Foreskin fibroblast (primary cell): ENCODE measurements at places on chromosomes 16 and 17.

DNA sequence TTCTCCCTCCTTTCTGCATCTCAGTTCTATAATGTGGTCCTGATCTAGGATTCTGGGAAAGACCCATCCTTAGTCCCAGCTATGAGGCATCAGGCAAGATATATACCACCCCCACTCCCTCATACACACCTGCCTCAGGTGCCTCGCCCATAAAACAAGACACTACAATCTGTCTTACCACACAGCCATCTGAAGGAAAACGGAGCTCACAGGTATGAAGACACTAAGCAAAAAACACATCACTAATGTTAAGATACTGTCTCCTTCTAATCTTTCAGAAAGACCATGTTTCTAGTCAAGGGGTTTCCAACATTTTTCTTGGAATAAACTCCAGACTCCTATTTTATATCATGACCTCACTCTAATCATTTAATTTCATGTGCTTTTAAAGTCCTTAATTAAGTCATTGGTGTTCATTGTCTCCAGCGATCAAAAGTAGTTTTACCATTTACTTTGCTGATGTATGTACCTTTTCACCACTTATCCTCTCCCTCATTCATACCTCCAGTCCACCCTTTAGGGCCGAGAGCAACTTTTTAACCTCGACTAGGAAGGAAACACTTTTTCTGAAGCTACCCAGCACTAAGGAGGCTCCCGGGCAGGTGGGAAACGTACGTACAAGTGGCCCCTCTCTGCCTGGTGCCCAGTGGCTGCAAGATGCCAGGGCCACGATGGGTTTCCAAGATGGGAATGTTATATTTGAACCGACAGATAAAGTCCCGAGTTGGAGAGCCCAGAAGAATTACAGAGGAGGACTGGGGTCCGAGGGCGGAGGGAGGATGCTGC, 979 bp downstream of the MAP3K14 start:
- no peak for DNase-seq

GRCh38 chr17:15346066-15346595, 4.7 kb upstream of the TEKT3 start:
- DNase-seq = no peak

DNA sequence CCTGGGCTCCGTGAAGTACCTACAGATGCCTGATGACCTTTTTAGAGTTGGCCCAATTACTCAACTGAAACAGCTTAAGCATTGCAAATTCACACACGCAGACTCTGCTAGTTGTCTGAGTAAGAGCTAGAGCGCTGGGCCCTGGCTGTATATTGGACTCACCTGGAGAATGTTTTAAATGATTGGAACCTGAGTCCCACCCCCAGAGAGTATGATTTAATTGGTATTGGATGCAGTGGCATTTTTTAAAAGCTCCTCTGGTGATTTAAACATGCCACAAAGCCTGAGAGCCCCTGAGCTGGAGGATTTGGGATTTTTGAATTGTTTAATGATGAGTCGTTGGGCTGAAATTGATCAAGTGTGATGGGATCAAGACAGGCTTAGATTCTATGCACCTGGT, 143.9 kb upstream of the SDK2 start:
- DNase-seq = no peak

DNA sequence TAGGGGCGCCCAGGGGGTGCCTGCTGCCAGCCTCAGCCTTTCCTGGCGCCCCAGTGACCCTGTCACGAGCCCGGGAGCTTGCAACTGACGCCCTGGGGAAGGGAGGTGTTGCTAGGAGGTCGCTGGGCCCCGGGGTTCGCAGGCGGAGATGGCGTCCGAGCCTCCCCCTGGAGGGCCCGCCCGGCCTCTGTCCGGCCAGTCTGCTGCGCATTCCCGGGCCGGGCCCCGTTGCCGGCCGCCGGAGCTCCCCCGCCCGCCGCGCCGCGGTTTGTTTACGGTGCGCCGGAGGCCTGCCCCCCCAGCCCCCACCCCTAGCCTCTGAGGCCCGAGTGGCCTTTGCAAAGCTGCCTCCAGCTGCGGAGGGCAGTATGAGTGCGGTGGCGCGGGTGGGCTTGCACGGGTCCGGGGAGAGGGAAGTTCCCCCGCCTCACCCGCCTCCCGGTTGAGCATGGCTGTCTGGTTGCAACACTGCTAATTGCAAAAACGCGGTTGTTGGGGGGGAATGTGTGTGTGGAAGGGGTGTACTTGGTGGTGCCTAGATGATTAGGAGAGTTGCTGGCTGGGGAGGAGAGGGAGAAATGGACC, 514 bp downstream of the THRA start:
- DNase-seq = peak; percentile 54

GRCh38 chr16:54061454-54061853, 225.1 kb downstream of the IRX3 start:
- no peak for DNase-seq

GRCh38 chr17:51214920-51215319, 44.9 kb downstream of the MBTD1 start:
- no peak for DNase-seq

DNA sequence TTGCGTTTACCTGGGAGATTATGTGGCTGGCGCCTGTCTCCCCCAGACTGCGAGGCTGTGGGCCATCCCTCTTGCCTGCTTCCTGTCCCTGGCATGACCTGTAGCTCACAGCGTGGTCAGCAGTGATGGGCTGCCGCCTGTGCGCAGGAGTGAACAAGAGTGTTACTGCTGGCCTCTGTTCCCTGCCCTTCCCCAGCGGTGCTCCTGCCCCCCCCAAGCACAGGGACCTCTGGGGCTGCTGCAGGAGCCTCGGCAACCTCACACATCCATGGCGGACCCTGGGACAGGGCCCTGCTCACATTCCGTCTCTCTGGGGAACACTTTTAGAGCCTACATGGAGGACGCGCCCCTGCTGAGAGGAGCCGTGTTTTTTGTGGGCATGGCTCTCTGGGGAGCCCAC, 10.6 kb downstream of the TSC2 start:
- no peak for DNase-seq

- peak; percentile 69 for DNase-seq
Measured at GRCh38 chr16:85187002-85187401, 74.7 kb upstream of the CIBAR2 start.

GRCh38 chr16:31200821-31201568, 1.6 kb downstream of the PYCARD start:
- DNase-seq = peak; percentile 55

DNA sequence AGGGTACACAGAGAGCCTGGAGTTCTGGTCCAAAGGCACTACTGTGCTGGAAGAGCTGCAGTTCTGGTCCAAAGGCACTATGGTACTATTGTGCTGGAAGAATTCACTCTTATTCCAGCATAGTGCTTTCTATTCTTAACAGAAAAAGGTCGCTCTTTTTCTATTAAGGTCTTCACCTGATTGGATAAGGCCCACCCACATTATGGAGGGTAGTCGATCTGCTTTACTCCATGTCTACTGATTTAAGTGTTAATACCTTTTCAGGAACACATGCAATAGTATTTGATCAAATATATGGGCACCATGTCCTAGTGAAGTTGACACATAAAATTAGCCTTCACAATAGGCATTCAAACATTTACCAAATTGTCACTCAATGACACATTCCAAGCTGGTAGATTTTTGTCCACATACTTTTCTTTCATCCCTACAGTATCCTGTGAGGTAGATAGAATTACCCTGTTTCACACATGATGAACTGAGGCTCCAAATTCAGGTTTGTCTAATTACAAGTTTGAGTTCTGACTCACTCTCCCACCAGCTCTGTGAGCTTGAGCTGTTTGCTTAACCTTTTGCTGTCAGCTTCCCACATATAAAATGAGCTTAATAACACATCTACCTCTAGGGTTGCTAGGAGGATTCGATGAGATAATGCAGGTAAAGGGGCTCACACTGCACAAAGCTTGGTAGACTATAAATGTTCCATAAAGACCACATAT, 129.9 kb downstream of the AIPL1 start:
- no peak for DNase-seq

DNA sequence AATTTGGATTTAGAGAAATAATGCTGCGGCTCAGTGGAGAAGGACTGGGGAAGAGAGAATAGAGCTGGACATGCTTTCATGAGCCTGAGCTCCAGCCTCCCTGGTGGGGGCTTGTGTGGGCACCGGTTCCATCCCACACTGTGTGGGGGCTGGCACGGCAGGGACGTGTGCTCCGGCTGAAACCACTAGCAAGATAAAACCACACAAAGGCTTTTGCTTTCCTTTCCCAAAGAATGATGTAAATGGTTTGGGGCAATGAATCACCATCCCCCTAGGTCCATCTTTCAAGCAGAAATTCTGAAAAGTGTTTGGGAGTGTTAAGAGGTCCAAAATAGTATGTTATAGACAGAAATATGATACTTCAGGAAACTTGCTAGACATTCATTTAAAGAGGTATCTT, 77.0 kb downstream of the CDH11 start:
- DNase-seq = peak; percentile 70

DNA sequence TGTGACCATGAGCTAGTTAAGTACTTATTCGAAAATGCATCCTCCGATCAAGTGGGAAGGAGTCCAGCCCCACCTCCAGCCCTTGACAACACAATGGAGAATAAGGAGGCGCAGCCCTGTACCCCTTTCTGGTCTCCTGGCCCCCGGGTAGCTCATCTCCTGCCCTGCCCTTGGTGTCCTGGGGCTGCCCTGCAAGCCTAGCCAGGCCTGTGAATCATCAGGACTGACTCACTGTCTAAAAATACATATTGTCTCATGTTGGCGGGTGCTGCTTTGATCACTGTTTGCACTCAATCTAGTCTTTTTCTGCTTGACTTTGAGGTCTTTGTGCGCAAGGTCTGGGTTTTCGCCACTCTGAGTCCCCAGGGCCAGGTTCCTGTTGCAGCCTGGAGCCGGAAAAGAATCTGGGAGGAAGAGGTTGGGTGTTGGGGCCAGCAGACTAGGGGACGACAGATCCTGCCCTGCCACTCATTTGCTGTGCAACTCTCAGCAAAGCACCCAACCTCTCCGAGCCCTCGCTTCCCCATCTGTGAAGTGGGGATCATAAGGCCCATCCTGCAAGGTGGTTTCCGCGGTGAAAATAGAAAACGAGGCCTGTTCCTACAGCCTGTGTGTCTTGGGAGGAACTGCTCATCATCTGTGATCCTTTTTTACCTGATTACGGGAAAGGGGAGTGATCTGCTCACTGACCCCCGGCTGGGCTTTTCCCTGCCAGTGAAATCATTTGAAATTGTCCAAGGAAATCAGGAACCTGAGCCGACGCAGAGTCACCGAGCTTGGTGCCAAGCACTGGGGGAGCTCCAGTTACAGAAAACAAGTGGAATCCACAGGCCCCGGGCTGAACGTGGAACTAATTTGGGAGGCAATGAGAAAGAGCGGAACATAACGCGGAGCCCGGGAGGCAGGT, 230.4 kb downstream of the PARN start:
- DNase-seq = peak; percentile 75

DNA sequence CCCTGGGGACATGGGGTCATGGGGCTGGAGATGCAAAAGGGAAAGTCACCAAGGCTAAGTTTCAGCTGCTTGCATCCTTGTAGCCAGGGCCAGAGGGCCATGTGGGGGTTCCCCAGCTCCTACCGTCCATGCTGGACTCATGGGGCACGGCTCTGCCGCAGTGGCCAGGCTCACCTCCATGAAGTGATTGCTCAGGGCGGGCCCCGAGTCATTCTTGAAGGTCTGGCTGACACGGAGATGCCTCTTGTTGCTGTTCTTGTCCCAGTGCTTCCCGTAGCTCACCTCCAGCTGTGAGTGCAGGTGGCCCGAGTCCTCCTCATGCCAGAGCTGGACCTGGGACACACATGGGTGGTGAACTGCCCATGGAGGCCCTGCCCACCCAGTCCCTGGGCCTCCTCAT, 114.5 kb downstream of the RMI2 start:
- DNase-seq = no peak

GRCh38 chr17:58417300-58418092, at the start of gene RNF43:
Gene RNF43, minus strand, starts transcription at chr17:58417534. Its CDS starts 1,957 bp downstream, at chr17:58415577.
- DNase-seq = peak; percentile 54

DNA sequence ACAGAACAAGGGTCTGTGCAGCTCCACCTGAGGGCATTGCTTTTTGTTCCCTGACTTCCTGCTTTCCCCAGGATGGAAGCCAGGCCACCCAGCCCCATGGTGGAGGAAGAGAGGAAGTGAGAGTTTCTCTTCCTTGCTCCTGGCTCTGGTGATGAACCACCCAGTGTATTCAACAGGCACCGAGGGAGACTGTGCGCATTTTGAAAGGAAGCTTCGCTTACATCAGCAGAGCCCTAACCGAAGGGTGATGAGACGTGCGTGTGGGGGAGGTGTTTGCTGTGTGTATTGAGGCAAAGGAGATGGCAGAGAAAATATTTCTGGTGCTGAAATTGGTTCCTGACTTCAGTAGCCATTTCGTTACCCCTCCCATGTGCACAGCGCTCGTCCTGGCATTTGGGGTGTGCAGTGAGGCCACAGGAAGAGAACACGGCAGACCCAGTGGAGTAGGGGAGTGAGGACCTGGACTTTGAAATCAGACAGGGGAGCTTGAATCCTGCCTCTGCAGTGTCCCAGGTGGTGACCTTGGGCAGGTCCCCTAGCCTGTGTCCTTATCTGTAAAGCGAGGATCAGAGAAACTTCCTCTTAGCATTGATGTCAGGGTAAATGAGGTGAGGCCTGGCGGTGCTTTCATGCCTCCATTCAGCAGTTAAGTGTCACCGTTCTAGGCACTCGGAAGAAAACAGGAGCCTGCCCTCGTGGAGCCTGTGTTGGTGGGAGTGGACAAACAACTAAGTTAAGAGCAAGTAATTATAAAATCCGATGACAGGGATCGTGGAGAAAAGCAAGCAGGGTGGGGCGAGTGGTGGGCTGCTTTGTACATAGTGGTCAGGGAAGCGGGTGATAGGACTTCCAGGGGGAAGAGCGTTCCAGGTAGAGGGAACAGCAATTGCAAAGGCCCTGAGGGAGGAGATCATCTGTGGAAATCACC, 7.4 kb downstream of the CMIP start:
- no peak for DNase-seq

- peak; percentile 36 for DNase-seq
Measured at GRCh38 chr16:13429416-13429815, 490.5 kb upstream of the ERCC4 start.

DNA sequence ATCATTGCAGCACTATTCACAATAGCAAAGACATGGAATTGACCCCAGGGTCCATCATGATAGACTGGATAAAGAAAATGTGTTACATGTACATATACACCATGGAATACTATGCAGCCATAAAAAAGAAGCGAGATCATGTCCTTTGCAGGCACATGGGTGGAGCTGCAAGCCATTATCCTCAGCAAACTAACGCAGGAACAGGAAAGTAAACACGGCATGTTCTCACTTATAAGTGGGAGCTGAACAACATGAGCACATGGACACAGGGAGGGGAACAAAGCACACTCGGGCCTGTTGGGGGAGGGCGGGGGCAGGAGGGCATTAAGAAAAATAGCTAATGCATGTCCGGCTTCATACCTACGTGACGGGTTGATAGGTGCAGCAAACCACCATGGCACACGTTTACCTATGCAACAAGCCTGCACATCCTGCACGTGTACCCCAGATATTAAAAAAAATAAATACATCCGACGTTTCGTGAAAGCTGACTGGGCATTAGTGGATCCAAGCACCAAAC, 28.9 kb downstream of the ZNF778 start:
- DNase-seq = peak; percentile 26
